ENCODE measurements at places on chromosomes 11 and 22.

DNA sequence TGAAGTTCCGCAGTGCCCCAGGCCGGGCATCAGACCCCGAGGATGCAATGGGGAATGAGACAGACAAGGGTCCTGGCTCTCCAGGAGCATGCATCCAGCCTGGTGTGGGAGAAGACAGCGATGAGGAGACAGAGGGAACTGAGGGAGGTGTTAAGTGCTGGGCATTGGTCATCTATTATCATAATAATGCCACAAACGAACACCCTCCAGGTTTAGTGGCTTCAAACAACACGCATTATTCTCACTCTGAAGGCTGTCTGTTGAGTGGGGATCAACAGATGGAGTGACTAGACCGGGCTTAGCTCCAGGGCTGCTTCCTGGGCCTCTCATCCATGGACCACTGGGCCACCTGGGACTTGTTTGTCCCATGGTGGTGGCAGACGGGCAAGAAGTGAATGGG, 48.6 kb downstream of the MCM5 start:
- no peak for DNase-seq

DNA sequence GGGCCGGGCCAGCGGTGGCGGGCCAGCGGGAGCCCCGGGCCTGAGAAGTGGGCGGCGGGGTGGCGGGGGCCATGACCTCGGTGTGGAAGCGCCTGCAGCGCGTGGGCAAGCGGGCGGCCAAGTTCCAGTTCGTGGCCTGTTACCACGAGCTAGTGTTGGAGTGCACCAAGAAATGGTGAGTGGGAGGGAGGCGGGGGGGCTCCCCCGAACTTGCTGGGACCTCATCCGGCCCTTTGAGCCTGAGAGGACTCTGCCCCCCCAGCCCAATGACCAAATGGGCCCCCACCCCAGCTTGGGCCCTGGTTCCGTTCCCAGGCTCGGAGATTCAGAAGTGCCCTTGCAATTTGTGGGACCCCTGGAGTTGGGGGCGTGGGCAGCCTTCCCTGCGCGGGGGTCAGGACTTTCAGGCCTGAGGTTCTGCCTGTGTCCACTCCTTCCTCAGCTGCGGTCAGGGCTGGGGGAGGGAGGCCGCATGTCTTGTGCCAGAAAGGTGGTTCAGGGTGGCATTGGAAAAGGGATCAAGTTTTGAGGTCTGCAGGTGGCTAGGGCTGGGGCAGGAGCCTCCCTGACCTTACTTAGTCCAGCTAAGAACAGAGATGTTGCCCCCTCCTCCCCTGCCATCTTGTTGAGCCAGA, 496 bp downstream of the EHBP1L1 start:
- no peak for DNase-seq

GRCh38 chr11:469684-470560, 19.8 kb downstream of the PTDSS2 start:
- DNase-seq: peak; percentile 91

DNA sequence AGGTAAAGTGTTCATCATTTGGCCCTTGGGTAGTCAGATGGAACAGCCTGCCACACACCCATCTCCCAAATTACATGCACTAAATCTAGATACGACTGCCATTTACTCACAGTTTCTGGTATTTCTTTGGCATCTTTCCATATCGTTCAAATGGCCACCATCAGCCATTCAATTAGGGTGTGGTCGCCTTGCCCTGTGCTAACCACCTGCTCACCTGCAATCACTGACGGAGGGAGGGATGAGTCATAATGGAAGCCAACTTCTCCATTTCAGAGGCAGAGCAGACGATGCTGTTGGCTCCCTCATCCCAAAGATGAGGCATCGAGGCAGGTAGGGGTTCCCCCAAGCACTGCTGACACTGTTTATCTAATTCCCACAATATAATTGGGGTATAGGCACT, 14.6 kb downstream of the MS4A6A start:
- no peak for DNase-seq

DNA sequence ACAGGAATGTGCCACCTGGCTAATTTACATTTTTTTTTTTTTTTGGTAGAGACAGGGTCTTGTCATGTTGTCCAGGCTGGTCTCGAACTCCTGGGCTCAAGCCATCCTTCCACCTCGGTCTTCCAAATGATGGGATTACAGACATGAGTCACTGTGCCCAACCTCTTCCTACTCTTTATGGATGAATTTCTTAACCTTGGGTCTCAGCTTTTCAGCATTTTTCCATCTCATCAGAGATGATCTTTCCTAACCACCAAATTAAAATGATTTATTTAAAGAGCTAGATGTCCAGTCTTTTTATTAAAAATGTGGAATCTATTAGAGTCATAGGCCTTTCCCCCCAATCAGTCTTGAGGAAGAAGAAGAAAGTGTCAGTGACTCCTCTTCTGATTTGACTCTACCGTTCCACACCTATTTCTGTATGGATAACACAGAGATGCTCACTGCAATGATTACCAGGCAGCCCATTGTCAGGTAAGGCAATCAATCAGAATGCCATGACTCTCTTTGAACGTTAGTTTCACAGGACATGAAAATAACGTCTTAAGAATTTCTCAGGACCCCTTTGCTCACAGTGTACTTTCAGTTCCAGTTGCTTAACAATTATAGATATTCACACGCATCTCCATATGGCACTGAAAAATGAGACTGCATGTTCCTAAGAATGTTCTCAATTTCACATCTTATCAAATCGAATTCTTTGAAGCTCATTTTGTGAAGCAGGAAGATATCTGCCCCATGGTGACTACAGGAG, 51.0 kb downstream of the MIAT start:
- DNase-seq: peak; percentile 63

GRCh38 chr22:35777335-35777975, 59.8 kb downstream of the APOL5 start:
- peak; percentile 87 for DNase-seq

- peak; percentile 68 for DNase-seq
These were observed 109.3 kb downstream of the FBXO7 start for GRCh38 chr22:32583921-32584335.

DNA sequence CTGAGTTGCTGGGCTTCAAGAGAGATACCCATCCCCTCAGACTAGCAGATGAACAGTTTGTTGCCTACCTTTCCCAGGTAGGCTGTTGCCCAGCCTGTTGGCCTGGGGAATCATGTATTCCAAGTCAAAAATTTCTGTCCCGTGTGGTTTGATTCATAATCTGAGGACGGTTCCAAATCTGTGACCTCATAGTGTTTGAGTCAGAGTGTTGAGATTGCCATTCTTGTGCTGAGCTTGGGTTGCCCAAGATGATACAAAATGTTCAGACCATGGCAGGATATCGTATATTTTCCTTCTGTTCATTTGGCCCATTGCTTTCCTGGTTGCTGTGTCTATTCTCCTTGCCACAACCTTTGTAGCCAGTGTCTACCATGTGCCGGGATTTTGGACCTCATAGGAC, 64.3 kb downstream of the CYB5R2 start:
- no peak for DNase-seq

GRCh38 chr11:78251083-78251775, 62.5 kb downstream of the USP35 start:
- DNase-seq: peak; percentile 54

GRCh38 chr11:111808834-111809233, 42.6 kb upstream of the PPP2R1B start:
- no peak for DNase-seq

GRCh38 chr11:124891373-124891861, 6.2 kb downstream of the ROBO4 start:
- no peak for DNase-seq

DNA sequence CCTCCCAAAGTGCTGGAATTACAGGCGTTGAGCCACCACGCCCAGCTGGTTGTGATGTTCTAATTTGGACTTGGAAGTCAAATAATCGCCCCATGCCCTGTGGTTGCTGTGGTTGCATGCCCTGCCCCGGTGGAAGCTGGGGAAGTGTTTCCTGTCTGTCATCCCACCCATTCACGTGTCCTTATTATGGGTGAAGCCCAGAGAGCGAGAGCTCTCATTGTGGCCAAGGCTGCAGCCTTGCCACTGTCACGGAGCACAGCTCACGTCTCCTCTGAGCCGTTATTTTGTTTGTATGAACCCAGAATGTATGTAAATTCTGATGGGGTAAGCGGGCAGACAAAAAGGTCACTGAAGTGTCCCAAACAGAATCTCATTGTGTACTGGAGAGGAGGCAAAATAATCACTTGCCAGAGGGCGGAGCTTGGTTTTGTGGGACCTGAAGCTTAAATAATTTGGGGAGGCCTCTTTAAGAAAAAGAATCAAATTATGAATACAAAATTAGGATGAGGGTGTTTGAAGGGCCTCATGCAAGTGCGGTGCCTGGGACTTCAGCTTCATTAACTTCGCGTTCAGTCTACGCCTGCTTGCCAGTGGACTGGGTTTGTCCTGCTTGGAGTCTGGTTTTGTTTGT, 25.8 kb upstream of the TREH start:
- no peak for DNase-seq

GRCh38 chr11:47917599-47918369, 62.6 kb upstream of the PTPRJ start:
- DNase-seq: peak; percentile 91

DNA sequence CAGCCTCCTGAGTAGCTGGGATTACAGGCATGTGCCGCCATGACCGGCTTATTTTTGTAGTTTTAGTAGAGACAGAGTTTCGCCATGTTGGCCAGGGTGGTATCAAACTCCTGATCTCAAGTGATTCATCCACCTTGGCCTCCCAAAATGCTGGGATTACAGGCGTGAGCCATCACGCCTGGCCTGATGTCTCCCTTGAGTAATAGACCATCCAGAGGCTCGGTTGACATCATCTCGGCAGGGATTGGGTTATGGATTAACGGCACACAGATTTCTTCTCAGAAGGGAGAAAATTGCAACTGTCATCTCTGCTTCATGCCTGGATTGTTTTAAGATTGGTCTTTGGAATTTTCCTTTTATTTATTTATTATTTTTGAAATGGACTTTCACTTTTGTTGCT, 239.2 kb upstream of the LARGE1 start:
- no peak for DNase-seq

DNA sequence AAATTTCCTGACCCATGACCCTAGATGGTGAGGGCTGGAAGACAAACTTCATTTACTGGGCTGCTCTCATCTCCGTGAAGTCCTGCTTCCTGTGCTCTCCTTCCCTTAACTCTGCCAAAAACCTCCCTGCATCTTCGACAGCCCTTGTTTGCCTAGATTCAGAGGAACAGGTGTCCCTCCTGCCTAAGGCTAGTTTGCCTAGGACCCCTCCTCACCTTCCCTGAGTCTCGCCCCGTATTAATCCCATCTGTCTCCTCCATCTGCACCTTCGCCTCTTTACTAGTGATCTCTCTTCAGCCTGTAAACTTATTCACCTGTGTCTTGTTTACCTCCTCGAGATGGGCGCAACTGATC, 33.1 kb downstream of the EIF3F start:
- DNase-seq: no peak

DNA sequence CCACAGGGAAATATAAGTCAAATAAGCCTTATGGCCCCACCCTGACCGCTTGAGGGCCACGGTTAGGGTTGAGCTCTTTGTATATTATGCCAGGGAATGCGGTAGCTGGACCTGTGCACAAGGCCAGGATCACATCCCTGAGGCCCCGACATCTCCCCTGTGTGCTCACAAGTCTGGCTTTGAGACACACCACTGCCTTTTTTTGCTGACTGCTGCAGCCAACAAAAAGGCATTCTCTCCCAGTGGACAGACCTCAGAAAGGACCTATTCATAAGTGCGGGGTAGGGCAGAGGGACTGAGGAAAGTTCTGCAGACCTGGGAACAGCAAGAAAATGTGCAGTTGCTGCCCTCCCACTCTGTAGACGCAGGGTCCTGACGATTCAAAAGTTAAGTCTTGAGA, 3.4 kb upstream of the SIDT2 start:
- DNase-seq: no peak

- DNase-seq: no peak
These were observed 28.3 kb downstream of the LMO2 start for GRCh38 chr11:33863418-33864172.

DNA sequence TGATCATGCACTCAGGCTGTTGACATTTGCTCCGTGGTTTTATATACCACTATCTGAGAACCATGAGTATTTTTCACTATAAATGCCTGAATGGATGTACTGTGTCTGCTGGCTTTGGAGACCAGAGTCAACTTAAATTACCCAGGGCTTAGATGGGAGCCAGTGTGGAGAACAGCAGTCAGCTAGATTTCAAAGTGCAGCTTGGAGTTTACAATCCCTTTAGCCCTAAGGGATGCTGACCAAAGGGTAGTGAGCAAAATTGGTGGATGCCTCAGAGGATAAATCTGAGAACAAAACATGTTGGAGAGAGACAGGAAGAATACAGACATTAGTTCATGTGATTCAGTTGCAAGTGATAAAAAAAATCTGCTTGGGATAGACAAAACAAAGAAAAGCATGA, 327.5 kb downstream of the C11orf87 start:
- DNase-seq: no peak

DNA sequence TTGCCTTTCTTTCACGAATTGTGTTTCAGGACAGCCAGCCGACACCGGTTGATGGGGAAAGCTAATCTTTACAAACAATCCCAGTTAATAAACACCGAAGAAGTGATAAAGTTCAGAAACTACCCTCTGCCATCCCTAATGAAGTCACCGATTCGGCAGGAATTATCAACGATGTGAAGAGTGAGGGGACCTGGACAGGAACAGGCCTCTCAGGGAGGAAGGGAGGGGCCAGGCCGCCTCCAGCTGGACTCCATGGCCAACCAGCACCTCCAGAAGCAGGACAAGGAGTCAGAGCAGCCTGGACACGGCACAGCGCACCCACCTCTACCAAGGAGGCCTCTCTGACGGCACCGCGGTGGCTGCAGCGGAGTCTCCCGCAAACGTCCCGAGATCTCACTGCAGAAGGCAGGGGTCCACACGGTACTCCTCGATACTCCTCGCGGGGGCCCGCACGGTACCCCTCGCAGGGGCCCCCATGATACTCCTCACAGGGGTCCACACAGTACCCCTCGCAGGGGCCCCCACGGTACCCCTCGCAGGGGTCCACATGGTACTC, 3.9 kb downstream of the TOLLIP start:
- no peak for DNase-seq

- no peak for DNase-seq
These were observed 39.5 kb upstream of the BRSK2 start for GRCh38 chr11:1350086-1350725.

DNA sequence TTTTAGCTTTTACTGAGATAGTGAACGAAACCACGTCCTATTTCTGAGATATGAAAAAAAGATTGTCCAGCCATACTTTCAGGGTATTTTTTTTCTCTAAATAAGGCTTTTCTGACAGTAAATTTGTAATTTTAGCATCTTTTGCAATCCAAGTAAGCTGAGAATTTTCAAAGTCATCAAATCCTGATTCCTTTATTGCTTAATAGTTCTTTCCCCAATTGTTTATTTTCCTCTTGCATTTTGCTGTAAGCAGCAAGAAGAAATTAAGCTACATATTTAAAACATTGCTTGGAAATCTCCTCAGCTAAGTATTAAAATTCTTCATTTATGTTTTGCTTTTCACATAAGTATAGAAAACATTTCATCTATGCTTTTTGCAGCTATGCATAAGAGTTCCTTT, 493.3 kb upstream of the CCDC179 start:
- no peak for DNase-seq

DNA sequence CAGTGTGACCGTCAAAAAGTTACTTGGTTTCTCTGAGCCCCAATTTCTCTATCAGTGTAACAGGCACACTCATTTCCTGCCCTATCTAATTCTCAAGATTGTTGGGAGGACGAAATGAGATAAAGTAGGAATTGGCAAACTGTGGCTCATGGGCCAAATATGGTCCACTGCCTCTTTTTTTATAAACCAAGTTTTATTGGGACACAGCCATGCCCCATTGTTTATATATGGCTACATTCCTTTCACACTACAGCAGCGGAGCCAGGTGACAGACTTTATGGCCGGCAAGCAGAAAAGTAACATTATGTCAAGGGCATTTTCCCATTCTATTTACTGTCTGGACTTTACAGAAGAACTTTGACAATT, 116.7 kb upstream of the TIMP3 start:
- DNase-seq: no peak
